ENCODE measurements at places on chromosomes 3 and 15.

DNA sequence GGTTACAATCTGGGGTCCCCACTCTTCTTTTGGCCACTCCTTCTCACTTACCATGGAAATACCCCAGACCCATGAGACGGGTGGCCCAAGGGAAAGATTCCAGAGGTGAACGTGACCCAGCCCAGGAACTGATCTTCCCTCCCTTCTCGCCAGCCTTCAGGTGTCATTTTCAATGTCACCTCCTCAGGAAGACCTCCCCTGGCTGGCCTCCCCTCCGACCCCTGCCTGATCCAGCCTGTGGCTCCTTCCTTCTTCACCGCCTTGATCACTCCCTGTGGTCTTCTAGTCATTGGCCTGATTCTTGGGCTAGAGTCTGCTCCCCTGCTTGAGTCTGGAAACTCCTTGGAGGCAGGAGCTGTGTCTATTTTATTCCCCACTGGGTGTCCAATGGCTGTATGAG is 146.1 kb downstream of the SMAD6 start:
- no peak for DNase-seq

- no peak for DNase-seq
Measured at GRCh38 chr3:188581792-188582191, 427.8 kb downstream of the LPP start.

DNA sequence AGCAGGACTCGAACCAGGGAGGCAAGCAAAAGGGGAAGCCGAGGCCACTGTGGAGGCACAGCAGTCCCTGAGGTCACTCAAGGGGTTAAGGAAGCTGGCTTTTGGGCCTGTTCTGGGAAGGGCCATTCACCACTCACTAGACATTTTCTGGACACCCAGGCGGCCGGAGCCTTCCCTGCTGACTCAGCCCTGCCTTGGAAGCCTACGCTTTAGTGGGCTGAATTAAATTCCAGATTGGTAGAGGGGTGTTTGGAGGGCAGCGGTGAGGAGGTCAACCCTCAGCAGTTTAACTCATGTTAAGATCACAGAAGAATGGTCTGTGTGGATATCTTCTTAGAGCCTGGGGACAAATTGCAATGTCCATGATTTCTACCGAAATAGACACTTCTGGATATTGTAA is 152.8 kb downstream of the GABRG3 start:
- no peak for DNase-seq

DNA sequence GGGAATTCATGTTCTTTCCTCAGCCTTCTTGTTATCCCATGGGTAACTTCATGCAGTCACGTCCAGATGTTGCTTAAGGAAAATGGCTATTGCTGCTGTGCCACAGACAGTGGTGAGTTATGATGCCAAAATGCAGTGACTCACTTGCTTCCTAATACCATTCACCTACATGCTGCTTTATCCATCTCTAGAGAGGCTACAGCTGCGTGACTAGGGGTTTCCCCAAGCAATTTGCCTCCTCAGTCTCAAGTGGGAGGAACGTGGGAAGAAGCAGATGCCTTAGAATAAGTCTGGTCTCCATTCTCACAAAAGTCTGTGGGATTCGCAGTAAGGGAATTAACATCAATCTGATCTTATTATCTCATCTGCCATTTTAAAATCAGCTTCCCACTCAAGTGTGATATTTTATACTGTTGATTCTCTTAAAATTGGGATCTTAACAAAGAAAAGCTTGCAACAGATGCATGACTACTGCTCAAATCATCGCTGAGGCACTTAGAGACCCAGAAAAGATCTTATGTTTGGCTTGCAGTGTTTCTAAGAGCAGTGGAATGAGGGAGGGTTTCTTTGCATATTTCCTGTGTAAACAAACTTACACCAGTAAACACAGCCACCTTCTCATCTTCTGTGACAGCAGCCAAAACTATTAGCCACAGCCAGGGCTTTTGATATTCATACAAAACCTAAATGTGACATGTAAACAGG is 62.0 kb upstream of the ACP3 start:
- no peak for DNase-seq

GRCh38 chr15:64760056-64760455 is 15.3 kb downstream of the RBPMS2 start:
- DNase-seq: no peak

DNA sequence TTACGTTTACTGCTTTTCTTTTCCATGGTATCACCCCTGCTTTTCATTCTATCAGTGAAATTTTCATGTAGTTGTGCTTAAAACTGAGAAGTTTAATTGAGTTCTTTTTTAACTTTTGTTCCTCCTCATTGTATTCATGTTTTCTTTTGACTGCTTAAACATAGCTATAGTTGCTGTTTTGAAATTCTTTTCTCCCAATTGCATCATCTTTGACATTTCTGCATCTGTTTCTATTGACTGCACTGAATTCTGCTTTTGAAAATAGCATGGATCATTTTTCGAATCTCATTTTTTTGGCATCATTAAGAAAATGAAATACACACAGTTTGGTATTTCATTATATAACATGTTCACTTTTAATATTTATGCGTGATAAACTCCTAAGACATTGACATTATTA is 694.9 kb downstream of the MECOM start:
- DNase-seq: no peak

DNA sequence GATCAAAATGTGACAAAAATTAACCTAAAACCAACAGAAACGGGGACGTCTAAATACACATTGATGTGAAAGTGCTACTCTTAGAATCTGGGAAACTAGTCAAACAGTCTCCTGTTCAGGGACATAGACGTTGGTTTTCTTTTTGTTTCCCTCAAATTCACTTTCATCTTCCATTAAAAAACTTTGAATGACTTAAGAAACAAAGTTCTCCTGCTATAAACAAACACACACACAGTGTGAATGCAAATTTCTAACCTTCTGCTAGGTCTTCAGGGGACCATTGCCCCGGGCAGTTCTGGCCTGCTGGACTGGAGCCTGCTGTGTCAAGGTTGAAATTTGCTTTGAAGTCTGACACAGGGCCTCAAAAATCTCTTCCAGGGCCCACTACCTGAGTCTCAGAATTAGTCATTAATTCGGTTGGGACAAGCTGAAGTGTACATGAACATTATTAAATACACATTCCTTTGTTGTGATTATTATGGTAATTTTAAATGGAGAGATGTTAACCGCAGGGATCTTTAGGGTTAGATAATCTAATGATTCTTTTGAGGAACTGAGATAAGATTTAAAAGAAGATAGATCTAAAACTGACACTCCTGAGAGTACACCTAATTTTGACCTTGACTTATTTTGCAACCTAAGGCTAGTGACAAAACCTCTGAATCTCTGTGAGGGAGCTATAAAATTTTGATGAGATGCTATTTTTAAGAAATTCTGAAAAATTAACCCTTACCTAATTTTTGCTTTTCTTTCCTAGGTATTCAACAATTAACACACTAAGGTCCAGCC is 1260.4 kb downstream of the ROBO1 start:
- DNase-seq: no peak

GRCh38 chr15:76339305-76340197 is 3.0 kb downstream of the ISL2 start:
- DNase-seq: no peak

DNA sequence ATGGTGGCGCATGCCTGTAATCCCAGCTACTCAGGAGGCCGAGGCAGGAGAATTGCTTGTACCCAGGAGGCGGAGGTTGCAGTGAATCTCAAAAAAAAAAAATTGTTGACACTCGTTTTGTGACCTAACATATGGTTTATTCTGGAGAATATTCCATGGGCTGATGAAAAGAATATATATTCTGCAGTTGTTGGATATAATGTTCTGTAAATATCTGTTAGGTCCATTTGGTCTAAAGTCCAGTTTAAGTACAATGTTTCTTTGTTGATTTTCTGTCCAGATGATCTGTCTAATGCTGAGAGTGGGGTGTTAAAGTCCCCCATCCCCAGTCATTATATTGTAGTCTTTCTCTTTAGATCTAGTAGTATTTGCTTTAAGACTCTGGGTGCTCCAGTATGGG is 15.6 kb downstream of the IL20RB start:
- no peak for DNase-seq

- DNase-seq: no peak
Measured at GRCh38 chr3:136831461-136831860, 12.5 kb downstream of the SLC35G2 start.

Measured in activated naive CD4-positive, alpha-beta T cell treated with anti-CD3 and anti-CD28 coated beads for 36 hours (primary cell).